Esophagus (tissue), 2 donors: ENCODE measurements at places on chromosomes 7 and 10. TPM values are rescaled to one million over a fixed set of nuclear protein-coding genes. Genes with fewer than 3 reads are reported as not detected.

Gene GDF10
- 0.22 TPM for polyA plus RNA-seq

Gene OR2A5
- polyA plus RNA-seq, result not detected

Gene C10orf105
- 0.04 TPM for polyA plus RNA-seq

Gene LRRD1
- polyA plus RNA-seq, result not detected

Gene PRRT4
- polyA plus RNA-seq, result 0.73 TPM
